Dermis blood vessel endothelial cell (primary cell): ENCODE measurements at places on chromosomes 6 and 20.
A peak's percentile ranks its signal among the peaks of the same experiment; 100 is the strongest.

DNA sequence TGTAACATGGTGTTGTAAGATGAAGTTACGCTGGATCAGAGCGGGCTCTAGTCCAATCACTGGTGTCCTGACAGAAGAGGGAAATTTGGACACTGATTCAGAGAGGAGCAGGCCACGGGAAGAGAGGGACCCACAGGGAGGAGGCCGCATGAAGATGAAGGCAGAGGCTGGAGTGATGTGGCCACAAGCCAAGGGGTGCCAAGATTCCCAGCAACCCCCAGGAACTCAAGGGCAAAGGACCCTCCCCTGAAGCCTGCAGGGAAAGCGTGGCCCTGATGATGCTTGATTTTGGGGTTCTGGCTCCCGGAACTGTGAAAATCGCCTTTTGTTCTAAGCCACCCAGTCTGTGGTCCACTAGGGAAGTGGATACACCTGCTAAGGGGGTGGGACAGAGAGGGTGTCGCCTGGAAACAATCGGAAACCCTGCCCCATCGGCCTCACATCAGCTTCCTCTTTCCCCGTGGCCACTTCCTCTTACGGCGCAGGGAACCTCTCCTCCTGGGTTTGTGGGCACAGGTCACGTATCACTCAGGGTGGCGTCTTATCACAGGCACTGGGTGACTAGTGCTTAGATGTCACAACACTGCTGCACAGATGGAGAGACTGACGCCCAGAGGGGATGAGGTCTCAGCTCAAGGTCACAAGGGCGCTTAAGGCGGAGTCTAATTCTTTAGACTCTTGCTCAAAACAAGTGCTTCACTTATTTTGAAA lies 58.0 kb downstream of the SULF2 start:
- DNase-seq = peak; percentile 25

- no peak for DNase-seq
These were observed 265.1 kb upstream of the CITED2 start for GRCh38 chr6:139639507-139639906.

DNA sequence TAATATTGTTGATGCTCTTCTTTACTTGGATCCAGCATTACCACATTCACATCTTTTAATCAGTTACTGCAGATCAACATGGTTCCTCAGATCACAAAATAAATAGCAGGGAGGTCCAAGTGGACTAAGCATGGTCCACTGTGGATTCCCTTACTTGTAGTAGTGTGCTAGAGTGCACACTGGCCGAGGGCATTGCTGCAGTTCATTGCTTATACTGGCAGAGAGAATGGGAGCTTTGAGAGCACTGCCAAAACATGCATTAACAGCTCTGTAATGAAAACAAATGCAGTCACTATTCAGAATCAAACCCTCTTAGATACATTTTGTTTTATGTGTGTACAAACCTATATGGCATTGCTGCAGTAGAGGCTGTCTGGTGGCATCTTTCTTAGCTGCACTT lies 471.5 kb downstream of the CD109 start:
- no peak for DNase-seq

DNA sequence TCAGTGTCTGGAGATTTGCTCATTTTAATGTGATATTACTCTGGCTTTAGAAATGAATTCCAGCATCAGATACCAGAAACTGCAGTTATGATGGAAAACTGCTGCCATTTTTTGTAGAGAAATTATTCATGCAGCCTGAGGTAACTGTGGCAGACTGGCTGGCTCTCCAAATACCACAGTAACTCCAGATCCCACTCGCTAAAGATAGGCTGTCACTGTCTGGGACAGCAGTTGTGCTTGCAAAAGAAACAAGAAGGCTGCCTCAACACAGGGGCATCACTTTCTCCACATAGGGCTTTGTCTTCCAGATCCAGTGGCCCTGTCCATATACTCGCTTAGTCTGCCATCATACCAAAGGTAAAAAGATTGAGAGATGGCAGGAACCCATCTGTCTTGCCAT lies 52.7 kb downstream of the FAM184A start:
- no peak for DNase-seq

GRCh38 chr6:14270925-14271788 lies 153.6 kb downstream of the CD83 start:
- no peak for DNase-seq

GRCh38 chr6:107673076-107673494 lies 151.0 kb downstream of the SCML4 start:
- DNase-seq = no peak

DNA sequence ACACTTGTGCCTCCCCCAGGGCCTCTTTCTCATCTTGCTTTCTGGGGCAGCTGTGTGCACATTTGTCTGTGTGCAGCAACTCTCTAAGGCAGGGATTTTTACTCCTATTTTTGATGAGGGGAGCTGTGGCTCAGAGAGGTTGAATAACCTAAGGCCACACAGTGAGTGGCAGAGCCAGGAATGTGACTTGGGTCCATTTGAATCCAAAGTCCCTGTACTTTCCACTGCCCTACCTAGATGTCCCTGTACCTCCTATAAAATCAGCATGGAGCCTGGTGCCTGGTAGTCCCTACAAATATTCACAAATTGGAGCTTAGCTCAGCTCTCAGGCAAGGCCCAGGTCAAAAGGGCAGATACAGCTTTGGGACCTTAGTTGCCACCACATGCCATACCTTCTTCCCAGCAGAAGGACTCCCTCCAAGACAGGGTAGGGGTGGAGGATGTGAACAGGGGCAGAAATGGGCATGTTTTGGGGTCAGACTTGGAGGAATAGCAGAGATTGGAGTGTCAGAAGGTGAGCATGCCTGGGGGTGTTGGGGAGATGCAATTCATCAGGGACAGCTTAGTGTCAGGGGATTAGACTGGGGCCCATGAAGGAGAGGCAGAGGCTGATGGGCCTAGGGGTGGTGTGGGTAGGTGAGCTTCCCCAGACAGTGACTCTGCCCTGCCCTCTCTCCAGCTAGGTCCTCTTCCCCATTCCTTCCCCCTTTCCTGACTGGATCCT lies 4.1 kb upstream of the VEGFA start:
- no peak for DNase-seq

DNA sequence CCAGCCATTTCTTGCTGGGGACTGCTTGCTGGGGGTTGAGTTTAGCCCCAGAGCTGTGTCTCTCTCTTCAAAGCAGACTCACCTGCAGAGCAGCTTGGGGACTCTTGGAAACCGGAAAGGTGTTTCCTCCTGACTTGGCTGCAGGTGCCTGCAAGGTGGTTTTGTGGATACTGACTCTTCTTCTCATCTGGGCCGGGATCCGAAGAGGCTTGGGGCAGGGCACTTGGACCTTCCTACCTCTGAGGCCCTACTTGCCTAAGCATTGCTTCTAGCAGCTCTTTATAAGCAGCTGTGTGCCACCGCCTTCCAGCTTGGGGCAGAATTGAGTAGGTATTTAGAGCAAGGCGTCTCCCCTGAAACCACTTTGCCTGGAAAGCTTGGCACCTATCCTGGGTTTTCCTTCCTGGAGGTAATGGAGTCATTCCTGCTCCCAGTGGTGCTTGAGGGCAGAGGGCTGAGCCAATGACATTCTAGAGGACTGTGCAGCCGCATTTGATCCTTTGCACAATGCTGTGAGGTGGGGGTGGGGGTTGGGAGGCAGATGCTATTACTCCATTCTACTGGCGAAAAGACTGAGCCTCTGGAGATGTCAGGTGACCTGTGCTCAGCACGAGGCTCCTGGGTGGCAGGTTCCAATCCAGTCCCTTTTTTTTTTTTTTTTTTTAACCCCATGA lies 3.4 kb upstream of the CTSZ start:
- peak; percentile 84 for DNase-seq

- no peak for DNase-seq
These were observed 16.6 kb downstream of the DCDC2 start for GRCh38 chr6:24340998-24341938.

- DNase-seq = peak; percentile 63
These were observed 7.2 kb downstream of the PXDC1 start for GRCh38 chr6:3744211-3744900.

- DNase-seq = peak; percentile 65
These were observed 1.6 kb downstream of the CCN2 start for GRCh38 chr6:131949620-131949908.

- DNase-seq = no peak
These were observed 141.6 kb upstream of the TSHZ2 start for GRCh38 chr20:52830598-52830997.

DNA sequence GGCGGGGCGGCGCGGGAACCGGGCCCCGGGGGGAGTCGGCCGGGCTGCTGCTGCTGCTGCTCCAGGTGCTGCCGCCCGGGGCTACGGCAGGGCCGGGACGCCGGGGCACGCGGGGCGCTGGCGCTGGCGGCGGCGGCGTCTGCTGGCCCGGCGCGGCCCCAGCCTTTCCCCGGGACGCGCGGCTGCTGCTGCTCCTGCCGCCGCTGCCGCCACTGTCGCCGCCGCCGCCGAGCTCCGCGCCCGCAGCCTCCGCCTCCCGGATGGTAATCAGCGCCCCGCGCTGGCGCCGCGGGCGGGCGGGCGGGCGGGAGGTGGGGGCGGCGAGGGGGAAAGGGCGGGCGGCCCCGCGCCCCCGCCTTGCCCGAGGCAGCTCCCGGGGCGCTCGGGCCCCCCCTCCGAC lies 306 bp downstream of the EBF4 start:
- no peak for DNase-seq

- DNase-seq = no peak
These were observed 502.9 kb upstream of the NOX3 start for GRCh38 chr6:155958550-155958949.

GRCh38 chr6:87951751-87952150 lies 95.9 kb upstream of the SPACA1 start:
- DNase-seq = no peak

DNA sequence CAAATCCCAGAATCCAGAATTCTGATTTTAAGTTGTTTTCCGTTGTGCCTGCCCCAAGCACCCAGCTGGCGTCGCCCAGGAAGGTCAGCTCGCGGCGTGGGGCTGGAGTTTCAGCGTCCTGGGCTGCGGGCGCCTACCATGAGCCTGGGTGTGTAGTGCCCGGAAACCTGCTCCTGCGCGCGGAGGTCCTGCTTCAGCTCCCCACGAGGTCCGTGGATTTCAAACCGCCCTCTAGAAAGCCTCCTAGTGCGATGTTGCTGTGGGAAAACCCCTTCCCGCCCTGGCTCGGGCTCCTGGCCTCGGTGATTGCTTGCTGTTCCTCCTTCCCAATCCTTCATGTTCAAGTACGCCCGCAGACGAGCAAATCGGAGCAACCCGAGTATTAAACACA lies 51.3 kb upstream of the NRN1 start:
- no peak for DNase-seq

- no peak for DNase-seq
These were observed 157.1 kb downstream of the BCKDHB start for GRCh38 chr6:80263585-80263984.

DNA sequence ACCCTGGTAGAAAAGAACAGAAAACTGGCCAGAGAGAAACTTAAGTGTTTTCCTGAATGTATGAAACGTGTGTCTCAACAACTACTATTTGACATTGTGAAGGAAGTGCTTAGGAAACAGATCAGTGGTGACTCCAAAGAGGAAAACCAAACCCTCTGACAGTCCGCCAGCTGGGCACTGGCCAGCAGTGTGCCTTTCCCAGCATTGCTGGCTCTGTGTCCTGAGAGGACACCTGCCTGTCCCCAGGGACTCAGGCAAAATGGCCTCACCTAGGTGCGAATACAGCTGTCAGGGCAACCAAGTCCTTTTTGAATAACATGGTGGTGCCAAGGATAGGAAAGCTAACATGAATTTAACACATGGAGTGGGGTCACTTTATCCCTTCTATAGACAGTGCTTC lies 72.5 kb downstream of the NDUFAF5 start:
- no peak for DNase-seq

DNA sequence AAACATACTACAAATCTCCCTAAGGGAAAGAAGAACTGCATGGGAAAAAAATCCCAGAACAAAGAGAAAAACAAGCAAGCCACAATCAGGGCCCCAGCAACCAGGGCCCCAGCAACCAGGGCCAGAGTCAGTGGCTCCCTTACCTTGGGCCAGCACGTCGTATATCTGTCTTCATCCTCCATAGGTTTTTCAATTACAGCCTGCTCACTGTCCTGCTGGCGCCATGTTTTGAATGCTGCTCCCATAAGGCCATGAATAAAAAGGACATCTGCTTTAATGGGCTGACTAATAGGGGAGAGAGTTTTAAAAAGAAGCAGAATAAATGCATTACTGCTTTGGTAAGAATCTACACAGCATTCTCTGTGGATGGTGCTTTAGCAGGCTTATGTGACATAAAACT lies 49.2 kb downstream of the SERAC1 start:
- no peak for DNase-seq

GRCh38 chr6:141562186-141562811 lies 570.4 kb upstream of the GJE1 start:
- DNase-seq = no peak

DNA sequence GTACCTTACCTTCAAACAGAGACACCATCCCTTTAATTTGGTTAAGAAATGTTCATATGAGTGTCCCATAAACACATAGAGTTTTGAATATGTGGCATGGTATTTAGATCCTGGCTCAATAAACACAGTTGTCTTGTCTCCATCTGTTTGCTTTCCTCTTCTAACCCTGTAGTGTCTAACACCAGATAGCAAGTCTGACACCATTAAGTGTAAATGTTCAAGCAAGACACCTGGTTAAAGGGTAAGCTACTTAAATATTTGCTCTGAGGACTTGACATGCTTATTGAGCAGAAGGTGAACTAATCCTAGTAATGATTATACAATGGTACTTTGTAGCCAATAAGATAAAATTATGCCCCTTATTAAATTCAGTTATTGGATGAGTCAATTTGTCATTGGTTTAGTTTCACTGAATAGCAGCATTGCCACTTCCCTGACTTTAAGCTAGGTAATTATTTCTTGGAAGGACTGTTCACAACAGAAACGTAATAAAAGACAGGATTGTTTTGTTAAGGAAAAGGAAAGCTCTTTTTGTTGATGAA lies 26.9 kb upstream of the GOPC start:
- DNase-seq = no peak

- DNase-seq = no peak
These were observed 328.7 kb downstream of the UTRN start for GRCh38 chr6:144613859-144614258.

- DNase-seq = no peak
These were observed 19.7 kb upstream of the EFHC1 start for GRCh38 chr6:52400313-52401041.

DNA sequence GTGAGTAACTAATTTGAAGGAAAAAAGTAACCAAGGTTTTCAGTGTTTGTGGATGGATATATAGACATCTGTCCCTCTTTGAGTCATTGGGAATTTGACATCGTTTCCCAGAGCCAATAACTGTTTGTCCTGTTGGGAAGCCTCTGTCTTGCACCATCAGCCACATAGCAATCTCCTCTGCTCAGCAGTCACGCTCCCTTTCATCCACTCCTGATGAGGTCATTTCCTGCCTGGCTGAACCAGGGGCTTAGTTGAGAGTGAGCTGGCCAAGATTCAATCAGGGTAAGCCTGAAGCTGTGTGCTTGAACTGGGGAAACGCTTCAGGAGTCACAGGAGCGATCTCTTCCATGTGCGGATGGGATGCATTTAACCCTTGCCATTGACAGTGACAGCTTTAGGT lies 121.5 kb upstream of the FOXQ1 start:
- DNase-seq = peak; percentile 24

GRCh38 chr6:47357827-47358226 lies 48.1 kb upstream of the TNFRSF21 start:
- DNase-seq = no peak

- DNase-seq = no peak
These were observed 54.6 kb downstream of the HMGCLL1 start for GRCh38 chr6:55524441-55524840.
